ENCODE measurements at places on chromosomes 4 and X.
A peak's percentile ranks its signal among the peaks of the same experiment; 100 is the strongest.

GRCh38 chr4:81816031-81816761 lies 344.5 kb upstream of the RASGEF1B start:
- no peak for DNase-seq

DNA sequence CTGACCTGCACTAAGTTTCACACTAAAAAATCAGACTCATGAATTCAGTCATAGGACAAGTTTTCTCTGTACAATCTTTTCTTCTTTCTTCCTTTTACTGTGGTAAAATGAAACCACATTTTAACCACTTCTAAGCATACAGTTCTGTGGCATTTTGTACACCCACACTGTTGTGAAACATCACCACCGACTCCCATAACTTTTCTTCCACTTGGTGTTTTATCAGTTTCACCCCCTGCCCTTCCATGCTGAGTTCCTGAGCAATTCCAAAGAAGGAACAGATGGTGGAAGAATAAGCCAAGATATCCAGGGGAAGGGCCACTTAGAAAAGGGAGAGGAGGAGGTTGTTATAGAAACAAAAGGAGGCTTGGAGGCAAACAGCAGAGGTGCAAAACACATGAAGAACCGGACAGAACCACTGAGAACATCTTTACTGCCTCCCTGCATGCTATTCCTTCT lies 22.6 kb downstream of the SLC25A4 start:
- DNase-seq = no peak

DNA sequence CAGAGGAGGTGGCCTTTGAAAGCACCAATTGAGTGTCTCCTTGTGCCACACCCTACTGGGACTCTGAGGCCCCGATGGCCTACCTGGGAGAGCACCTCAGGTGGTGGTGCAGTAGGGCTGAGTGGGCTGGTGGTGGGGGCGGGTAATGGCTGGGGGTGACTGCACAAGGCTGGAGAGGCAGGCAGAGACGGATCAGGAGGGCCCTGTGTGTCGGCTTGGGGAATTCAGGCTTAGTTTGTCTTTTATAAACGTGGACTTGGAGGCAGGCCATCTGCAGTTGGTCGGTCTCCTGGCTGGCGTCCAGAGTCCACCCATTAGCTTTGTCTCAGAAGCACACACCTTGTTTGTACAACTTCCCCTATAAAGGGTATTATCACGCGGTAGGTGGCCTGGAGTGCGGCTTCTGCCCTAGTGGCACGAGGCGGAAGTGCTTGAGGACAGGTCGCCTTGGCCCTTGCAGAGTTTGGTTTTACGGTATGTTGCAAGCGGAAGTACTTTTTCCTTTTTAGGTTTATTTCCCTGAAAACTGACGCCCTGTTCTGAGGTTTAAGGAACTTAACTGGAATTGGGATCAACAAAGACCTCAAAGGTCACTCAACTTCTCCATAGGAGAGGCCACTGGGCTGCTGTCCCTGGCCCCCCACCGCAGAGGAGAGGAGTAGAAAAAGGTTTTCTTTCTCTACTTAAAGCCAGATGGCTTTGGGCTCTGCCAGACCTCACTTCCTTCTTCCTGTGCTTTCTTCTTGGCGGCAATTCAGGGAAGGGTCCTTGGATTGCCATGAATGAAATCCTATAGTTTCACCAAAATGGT lies 8.0 kb downstream of the TBC1D14 start:
- peak; percentile 84 for DNase-seq

- no peak for DNase-seq
These were observed 2308.1 kb upstream of the AGA start for GRCh38 chr4:179750374-179750773.

Measured in Caco-2 (cell line).